ENCODE measurements at places on chromosomes 5 and 9. TPM values are rescaled to one million over a fixed set of nuclear protein-coding genes. Genes with fewer than 3 reads are reported as not detected.
A peak's percentile ranks its signal among the peaks of the same experiment; 100 is the strongest.

GRCh38 chr9:134875371-134875770 lies 5.2 kb upstream of the FCN2 start:
- no peaks in the 10 kb centered on the region for H3K36me3 ChIP-seq
- H3K4me1 ChIP-seq: no peaks in the 10 kb centered on the region
- H3K27ac ChIP-seq: no peak overlapping the region
- H3K4me3 ChIP-seq: no peak overlapping the region
- no peaks in the 10 kb centered on the region for H3K27me3 ChIP-seq

DNA sequence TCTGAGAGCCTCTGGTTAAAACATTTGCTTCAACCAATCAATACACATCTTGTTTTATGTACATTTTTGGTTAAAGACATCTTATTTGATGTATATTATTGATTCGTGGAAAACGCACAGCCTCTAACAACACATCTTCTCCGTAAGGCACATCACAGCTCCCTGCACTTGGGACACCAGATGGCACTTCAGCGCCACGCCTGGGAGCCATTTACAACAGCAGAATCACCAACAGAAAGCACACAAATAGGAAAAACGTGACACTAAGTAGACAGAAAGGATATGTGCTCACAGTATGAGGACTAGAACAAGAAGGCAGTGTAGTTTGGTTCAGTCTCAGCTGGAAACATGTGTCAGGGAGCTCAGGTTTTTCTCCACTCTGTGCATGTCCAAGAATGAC lies 199.7 kb downstream of the ROR2 start:
- no peaks in the 10 kb centered on the region for H3K4me1 ChIP-seq
- peaks cover 4% of the 10 kb centered on the region for H3K27me3 ChIP-seq
- H3K36me3 ChIP-seq: no peaks in the 10 kb centered on the region
- H3K27ac ChIP-seq: no peak overlapping the region

SPINK7 gene
- not detected for total RNA-seq

DNA sequence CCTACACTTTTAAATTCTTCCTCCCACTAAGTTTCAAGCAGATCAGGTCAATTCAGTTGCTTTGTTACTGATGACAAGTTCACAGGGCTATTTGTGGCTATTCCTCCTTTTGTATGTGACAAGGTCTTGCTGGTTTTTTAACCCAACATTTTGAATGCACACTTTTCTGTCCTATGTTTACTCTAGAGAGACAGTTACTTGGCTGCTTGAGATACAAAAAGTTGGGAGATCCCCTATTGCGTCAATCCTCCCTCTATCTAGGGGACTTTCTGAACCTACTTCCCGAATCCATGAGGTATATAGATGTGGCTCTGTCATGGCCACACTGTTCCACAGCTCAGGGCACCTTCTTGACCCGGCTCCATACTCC lies 386.7 kb downstream of the NTRK2 start:
- peak overlapping the region; percentile 58 for H3K27ac ChIP-seq
- H3K27me3 ChIP-seq: no peaks in the 10 kb centered on the region
- peak; percentile 64 for DNase-seq
- no peak overlapping the region for H3K4me3 ChIP-seq
- peaks cover 16% of the 10 kb centered on the region for H3K4me1 ChIP-seq

TESK1 gene
- 19.5 TPM for total RNA-seq

TUSC1 gene
- not detected for total RNA-seq

DNA sequence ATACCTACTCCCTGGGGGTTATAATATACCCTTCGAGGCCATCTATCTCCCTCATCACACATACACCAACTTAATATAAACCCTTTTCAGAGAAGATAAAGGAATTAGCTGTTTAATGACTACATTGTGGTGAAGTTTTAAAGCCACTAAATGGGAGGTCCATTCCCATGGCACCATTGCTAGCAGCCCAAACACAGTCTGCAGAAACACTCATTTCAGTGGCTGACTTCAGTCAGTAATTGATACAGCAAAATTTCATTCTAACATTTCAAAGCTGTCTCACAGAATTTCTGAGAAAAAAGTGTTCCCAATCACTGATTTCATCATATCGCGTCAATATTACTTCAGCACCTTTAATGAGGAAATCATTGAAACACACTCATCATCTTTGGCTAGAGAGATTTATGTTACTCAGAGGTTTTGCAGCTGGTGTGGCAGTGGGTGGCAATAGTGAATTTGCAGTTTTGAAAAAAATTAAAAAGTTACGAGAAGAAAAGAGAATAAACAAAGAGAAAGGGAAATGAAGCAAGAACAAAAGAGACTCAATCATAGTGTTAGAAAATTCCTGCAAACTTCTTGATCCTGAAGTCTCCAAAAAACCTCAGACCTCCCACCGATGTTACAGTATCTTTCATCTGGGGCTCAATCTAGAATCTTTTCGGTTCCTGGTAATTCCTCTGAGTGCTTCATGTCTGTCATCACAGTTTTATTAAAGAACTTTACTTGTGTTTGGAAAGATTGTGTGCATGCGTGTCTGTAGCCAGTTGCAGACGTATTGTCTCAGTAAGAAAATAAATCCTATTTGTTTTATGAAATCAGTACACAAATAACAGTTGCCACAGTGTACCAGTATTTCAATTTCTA lies 105.0 kb downstream of the ERCC6L2 start:
- H3K27me3 ChIP-seq: no peaks in the 10 kb centered on the region
- H3K4me3 ChIP-seq: no peak overlapping the region
- H3K36me3 ChIP-seq: no peaks in the 10 kb centered on the region

CDKN2B-AS1 gene
- total RNA-seq: 1.3 TPM

DNA sequence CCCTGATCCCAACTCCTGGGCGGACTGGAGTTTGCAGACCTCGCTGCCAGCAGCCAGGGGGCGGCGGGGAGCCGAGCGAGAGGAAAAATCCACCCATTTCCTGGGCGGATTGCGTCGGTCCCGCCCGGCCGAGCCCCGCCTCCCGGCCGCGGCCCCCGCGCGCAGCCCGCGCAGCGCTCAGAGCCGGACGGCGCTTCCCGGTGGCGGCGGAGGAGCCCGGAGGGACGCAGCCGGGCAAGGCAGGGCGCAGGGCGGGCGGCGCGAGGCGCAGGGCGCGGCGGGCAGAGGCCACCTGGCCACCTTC lies at the start of gene OLFM1:
TSS of gene OLFM1 (plus strand) at position 180 of the 304 bp plus-strand sequence. CDS start 322 bp downstream, outside the sequence.
- H3K27ac ChIP-seq: no peak within 1 kb of the TSS
- H3K4me3 ChIP-seq: no peak within 1 kb of the TSS

- H3K4me3 ChIP-seq: no peak overlapping the region
- H3K4me1 ChIP-seq: 0 out of 2 replicates have a peak, but pooled peaks cover 3% of the 10 kb centered on the region
- H3K27me3 ChIP-seq: peaks cover 6% of the 10 kb centered on the region
- no peak overlapping the region for H3K27ac ChIP-seq
- DNase-seq: no peak
- H3K36me3 ChIP-seq: no peaks in the 10 kb centered on the region
These were observed 3.0 kb upstream of the FAM78A start for GRCh38 chr9:131279196-131279862.

- DNase-seq: no peak
- H3K4me1 ChIP-seq: peaks cover 29% of the 10 kb centered on the region
- no peak overlapping the region for H3K27ac ChIP-seq
These were observed 6.7 kb upstream of the TMEM252 start for GRCh38 chr9:68547417-68547816.
